ENCODE measurements at places on chromosomes 12 and 14.

- DNase-seq: no peak
Observed at GRCh38 chr14:23876160-23876750, 77.3 kb upstream of the DHRS4 start.

GRCh38 chr14:101025131-101025530 is 121.6 kb upstream of the RTL1 start:
- no peak for DNase-seq

DNA sequence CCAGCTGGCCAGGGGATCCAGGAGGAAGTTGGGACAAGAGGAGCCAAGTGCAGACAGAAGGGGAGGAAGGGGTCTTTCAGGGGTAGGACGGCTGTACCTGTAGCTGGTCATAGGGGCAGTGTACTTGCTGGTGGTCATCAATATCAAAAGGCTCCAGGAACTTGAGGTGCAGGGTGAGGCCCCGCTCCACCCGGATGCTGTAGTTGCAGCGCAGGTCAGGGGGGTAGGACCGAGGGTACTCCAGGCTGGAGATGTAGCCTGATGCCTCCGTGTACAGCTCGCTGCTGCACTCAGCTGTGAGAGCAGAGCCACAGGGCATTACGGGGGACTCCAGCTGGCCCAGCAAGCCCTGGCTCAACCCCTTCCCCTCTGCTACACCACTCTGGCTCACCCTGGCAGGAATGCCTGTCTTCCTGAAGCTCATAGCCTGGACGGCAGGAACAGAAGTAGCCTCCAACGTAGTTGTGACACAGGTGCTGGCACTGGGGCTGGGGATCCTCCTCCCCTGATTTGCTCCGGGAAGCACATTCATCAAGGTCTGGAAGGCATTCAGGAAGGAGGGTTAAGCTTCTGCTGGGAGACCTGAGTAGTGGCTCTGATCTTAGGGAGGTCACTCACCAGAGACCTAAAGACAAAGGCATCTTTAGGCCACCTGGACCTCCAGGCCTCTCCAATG is 2.9 kb downstream of the C1R start:
- no peak for DNase-seq

GRCh38 chr14:79408696-79409095 is 802.6 kb downstream of the DIO2 start:
- no peak for DNase-seq

DNA sequence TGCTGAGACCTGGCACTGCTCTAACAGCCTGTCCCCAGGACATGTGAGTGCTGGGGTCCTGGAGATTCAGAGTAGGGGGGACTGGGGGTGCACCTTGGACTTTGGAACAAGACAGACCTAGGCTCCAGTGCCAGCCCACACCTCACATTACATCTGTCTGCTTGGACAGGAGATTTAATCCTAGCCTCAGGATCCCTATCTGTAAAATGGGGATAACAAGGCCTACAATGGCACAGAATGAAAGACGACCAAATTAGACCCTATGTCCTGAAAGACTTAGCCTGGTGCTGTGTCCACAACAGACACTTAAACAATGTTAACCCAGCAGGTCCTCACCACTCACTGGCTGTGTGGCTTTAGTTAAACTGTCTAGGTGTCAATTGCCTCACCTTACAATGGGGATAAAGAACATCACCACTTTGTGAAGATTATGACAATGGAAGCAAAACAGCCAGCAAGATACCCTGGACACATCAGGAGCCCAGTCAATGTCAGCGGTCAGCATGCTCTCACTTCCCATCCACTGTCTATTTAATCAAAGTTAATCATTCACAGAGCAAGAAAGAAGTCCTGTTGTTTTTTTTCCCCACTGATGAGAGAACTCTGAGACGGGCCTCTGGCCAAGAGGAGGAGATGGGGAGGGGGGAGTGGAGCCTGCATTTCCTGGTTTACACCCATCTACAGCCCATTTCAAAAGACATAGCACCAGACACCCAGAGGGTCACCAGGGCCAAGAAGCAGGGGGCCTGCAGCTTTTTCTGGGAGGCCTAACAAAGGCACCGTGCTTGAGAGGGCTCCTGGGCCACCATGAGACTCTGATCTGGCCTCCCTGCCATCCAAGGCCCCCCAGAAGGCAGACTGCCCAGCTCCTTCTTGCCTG is 40.6 kb downstream of the ACTN1 start:
- DNase-seq: no peak

GRCh38 chr14:32950584-32950983 is 11.9 kb downstream of the NPAS3 start:
- DNase-seq: no peak

- no peak for DNase-seq
Observed at GRCh38 chr14:100079726-100080005, 14.4 kb downstream of the EVL start.

DNA sequence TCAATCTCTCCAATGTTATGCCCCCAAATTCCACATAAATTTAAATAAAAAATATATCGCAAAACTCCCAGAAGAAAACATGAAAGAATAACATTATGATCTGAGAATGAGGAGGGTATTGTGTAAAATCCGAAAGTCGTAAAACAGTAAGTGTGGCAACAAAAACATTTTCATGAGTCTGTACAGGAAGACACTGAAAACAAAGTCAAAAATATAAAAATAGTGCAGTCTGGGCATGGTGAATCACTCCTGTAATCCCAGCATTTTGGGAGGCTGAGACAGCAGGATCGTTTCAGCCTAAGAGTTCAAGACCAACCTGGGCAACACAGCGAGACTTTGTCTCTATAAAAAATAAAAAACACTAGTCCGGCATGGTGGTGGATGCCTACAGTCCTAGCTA is 57.1 kb downstream of the SPTLC2 start:
- DNase-seq: no peak

DNA sequence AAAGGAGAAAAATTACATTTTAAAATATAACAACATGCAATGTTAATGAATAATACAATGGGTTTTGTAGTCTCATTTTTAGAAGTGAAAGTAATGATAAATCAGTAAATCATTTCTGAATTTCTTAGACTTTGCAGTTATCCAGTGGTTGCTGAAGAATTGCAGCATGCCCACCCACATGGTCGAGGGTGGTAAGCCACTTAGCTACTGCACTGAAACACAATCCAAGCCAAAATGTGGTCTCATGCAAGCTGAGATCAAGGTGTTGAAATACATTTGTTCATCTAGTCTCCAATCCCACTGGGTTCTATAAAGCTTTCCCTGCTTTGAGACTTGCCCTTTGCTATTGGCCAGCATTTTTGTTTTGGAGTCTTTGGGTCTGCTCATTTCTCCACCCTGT is 247.9 kb downstream of the NELL2 start:
- DNase-seq: no peak

DNA sequence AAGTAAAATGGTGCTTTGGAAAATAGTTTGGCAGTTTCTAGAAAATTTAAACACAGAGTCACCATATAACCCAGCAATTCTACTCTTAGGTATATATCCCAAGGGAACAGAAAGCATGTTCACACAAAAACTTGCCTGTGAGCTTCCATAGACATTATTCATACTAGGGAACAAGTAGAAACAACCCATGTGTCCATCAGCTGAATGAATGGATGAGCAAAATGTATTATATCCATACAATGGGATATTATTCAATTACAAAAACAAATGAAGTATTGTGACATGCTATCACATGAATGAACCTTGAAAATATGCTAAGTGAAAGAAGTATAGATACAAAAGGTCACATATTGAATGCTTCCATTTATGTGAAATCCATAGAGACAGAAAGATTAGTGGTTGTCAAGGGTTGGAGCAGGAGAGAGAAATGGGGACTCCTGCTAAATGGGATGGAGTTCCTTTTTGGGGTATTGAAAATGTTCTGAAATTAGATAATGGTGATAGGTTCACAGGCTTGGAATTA is 7.9 kb downstream of the SLC10A1 start:
- no peak for DNase-seq

- no peak for DNase-seq
Observed at GRCh38 chr12:104611671-104612070, 154.9 kb downstream of the CHST11 start.

DNA sequence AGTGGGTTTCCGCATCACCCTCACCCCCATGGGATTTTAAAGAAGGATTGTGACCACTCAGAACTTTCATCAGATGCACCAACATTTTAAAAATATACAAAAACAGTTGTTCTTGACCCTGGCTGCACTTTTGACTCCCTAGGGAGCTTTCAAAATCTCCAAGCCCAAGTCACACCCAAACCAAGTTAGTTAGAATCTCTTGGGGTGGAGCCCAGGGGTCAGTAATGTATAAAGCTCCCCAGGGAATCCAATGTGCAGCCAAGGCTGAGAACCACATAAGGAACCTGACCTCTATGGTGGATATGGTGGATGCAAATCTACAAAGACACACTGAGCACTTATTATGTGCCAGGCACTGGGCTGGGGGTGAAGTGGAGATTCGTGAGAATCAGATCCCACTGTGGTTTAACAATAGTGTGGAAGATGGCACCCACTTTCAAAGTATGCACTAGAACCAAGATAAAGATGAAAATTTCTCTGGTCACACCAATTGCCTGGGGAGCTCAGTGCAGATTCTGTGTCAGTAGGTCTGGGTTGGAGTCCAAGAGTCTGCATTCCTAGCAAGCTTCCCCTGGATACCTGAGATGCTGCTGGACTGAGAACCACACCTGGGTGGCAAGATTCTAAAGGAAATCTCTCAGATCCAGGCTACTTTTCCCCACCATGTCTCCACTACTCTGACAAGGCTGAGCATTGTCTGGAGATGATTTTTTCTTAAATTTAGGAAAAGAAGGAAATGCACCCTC is 18.9 kb upstream of the CMKLR1 start:
- no peak for DNase-seq

DNA sequence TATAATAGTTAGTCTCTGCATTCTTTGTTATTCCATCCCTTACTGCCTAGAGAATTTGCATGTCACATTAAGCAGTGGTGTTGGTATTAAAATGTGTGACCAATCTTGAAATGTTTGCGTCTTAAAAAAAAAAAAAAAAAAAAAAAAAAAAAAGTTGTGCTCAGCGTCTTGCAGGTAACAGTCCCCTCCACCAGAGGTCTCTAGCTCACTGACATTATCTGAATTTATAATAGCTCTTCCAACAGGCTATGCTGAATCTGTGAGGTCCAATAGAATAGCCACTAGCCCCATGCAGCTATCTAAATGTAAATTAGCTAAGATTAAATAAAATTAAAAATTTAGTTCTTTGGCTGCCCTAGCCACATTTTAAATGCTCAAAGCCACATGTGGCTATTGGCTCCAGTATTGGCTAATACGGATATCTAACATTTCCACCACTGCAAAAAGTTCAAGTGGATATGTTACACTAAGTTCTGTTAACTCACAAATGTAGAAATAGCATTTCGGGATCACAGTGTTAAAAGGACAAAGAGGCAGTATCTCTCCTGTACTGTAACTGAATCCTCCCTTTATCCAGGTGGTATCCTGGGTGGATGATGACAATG is 28.7 kb downstream of the NKX2-8 start:
- peak; percentile 62 for DNase-seq

DNA sequence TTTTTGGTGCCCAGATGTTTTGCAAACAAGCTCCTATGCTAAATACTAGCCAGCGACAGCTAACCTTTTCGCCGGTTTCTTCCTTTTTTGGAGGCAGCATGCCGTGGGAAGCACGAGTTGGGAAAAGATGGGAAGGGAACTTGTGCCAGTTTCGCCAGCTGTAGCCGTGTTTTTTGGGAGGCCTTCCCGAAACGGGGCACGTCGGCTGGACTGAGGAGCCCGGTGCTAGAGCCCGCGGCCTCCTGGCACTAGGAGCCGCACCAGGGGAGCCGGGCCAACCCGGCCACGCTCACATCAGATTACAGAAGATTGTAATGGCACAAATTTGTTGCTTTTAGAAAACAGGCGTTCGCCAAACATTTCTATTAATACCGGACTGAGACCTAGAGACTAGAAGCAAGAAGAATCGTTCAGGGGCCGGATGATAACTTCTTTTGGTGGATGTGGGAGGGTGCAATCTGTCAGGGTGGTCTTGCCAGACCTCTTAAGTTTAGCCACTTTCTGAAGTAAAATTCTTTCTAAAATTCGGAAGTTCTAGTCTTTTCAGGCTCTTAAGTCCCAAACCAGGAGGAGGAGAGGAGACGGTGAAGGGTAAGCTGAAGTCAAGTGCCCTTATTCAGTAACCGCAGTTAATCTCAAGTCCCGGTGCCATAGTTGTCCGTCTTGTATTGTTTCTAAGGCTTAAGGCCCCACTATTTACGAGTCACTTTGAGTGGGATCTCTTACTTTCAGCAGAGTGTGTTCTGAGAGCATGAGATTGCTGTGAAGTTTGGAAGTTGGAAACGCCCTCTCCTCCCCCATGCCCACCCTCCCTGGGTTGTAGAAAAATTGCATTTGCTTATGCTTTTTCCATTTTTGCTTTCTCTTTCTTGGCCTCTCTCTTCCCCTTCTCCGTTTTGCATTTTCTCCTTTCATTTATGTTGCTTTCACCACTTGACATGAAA is 1.3 kb downstream of the RASSF3 start:
- no peak for DNase-seq

- no peak for DNase-seq
Observed at GRCh38 chr12:82357845-82358199, 365 bp downstream of the CCDC59 start.

- DNase-seq: no peak
Observed at GRCh38 chr12:130622803-130623202, 93.3 kb downstream of the RIMBP2 start.

GRCh38 chr14:104634138-104634760 is 29.7 kb upstream of the TMEM179 start:
- DNase-seq: no peak

- no peak for DNase-seq
Observed at GRCh38 chr14:73888460-73888725, 1.7 kb downstream of the ZNF410 start.

- DNase-seq: peak; percentile 97
Observed at GRCh38 chr12:125081427-125081826, 16.2 kb downstream of the AACS start.

- no peak for DNase-seq
Observed at GRCh38 chr14:64755781-64756221, 51.6 kb downstream of the PLEKHG3 start.

DNA sequence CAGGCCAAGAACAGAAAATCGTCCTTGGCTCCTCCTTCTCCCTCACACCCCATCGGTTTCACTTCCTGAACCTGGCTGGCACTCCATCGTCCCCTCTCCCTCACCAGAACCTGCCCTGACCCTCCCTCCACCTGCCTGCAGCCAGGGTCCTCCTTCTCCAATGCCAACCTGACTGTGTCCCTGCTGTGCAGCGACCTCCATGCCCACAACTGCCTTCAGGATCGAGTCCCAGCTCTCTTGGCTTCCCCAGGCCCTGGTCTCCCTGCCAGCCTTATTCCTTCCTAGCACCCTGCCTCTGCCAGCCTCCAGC is 19.8 kb downstream of the HVCN1 start:
- no peak for DNase-seq

DNA sequence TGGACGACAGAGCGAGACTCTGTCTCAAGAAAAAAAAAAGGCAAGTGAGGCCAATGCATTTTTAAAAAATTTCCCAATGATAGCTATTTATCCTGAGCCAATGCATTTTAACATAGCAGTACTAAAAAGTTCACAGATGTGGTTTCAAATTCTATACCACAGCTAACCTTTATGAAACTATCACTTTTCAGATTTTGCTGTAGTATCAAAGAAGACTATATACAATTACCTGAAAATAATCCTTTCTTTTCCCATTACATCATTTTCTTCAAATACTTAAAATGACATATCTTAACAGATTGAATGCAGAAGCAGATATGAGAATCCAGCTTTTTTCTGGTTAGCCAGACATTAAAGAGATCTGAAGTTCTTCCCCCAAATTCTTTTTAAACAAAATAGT is 13.2 kb downstream of the ATF7 start:
- no peak for DNase-seq
